Iris pigment epithelial cell (primary cell): ENCODE measurements at places on chromosomes 12 and 14.

GRCh38 chr12:101230547-101230946, 20.5 kb upstream of the SLC5A8 start:
- DNase-seq = peak; percentile 82

- DNase-seq = no peak
Measured at GRCh38 chr12:47361389-47362021, 281.7 kb upstream of the AMIGO2 start.

DNA sequence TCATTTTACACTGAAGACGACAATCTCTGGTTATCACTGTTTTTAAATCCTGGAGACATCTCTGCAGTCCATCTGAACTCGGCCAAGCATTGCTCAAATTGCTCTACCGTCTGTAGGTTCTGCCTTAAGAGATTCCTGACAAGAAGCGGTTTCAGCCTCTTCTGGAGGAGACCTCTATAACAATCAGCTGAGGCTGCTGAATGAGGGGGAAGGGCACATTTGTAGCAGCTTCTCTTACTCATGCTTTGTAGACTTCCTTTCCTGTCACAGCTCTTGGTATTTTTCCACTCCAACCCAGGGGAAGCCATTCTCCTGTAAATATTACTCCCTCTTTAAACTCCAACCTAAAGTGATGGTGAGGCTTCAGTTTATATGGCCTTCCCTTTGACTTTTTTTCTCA, 3.0 kb downstream of the ARG2 start:
- peak; percentile 90 for DNase-seq

DNA sequence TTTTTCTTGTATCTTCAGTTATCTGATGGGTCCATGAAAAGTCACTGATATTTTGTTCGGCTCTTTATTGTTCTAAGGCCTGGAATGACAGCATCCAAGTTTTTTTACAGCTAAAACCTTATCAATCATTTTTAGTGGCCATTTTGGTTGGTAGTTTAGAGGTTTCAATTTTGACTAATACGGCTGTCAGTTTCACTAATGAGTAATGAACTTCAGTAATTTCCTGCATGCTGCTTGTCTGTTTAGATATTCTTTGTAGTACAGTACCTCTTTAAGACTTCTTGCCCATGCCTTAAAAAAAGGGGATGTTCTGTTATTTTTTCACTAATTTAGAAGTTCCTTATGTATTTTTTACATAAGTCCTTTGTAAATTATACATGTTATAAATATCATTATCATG, 176.7 kb downstream of the LRFN5 start:
- no peak for DNase-seq

- DNase-seq = peak; percentile 59
Measured at GRCh38 chr14:77071938-77072388, 26.1 kb upstream of the CIPC start.

DNA sequence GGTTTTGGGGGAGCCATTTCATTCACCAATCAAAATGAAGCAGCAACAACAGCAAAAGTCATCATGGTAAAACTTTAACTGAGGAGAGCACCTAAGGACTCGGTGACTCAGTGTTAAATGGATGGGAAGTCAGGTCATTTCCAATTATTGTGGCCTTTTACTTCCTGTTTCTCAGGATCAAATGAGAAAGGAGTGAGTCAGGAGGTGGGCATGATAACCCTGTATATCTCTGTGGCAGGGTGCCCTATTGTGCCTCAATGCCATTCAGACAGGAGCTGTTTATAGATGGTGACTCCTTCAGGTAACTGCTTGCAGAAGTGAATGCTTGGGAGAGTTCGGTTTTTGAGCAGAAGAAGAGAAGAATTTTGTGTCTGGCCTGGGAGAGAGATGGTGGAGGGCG, 135.5 kb upstream of the CPM start:
- DNase-seq = peak; percentile 28

DNA sequence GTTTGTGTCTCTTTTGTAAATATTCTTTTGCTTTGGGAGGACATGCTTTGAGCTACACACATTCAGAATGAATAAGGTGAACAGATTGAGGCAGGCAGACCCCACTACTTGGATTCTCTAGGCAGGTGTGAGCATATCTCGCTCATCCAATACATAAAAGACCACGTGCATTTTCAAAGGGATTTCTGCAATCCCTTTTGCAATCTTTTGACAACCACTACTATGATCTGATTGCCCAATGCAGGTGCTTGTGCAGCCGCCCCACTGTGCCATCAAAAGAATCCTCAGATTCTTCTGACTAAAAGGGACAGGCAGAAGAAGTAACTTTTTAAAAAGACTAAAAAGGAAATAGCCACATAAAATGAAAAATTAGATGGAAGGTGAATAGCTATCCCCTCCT, 341.4 kb downstream of the BMP4 start:
- no peak for DNase-seq

GRCh38 chr12:132074216-132074615, 69.9 kb downstream of the DDX51 start:
- DNase-seq = no peak

DNA sequence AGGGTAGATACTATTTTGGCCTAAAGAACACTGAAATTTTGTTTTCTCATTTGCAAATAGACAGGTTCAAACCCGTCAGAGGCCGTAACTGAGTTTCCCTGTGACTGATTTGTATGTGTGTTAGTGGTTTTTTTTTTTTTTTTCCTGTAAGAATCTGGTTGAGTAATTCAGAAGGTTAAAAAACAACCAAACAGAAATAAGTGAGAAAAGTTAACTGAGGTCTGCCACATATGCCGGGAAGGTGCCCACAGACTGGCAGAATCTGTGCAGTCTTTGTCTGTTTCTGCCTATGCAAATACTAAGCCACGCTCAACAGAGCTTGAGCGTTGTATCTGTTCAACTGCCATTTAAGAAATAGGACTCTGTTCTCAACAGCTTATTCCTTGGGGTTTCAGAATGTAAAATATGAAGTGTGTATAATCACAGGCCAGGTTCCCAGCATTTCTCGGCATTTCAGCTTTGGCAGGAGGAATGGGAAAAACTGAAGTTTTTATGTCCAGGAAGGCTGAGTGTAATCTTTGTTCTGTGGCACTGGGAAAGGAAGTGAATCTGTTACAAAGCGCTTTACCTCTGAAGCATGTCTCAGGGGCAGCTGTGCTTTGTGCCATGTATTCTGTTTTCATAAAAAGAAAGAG, 181.9 kb downstream of the PRKCH start:
- no peak for DNase-seq

- no peak for DNase-seq
Measured at GRCh38 chr12:21354641-21355040, 18.1 kb upstream of the IAPP start.

GRCh38 chr14:41062826-41063225, 543.9 kb upstream of the LRFN5 start:
- DNase-seq = peak; percentile 2

GRCh38 chr12:76216585-76217472, 131.4 kb downstream of the BBS10 start:
- no peak for DNase-seq

GRCh38 chr14:70415788-70416187, 1.1 kb downstream of the SYNJ2BP start:
- DNase-seq = no peak

DNA sequence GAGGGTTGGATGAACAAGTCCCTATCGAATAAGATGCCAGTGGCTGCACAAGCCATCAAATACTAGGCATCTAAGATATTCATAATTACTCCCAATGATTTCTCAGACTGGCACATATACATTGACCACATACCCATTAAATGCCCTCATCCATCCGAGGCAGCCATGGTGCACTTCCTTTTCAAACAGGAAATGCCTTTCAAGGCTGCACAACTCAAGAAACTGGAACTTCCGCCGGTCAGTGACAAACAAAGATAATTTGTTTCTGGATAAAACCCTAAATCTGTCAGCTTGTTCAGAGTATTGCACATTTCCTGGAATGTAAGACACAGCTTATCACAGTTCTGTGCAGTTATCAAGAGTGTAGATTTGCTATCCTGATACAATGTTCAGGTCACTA, 203.7 kb downstream of the RMST start:
- no peak for DNase-seq

DNA sequence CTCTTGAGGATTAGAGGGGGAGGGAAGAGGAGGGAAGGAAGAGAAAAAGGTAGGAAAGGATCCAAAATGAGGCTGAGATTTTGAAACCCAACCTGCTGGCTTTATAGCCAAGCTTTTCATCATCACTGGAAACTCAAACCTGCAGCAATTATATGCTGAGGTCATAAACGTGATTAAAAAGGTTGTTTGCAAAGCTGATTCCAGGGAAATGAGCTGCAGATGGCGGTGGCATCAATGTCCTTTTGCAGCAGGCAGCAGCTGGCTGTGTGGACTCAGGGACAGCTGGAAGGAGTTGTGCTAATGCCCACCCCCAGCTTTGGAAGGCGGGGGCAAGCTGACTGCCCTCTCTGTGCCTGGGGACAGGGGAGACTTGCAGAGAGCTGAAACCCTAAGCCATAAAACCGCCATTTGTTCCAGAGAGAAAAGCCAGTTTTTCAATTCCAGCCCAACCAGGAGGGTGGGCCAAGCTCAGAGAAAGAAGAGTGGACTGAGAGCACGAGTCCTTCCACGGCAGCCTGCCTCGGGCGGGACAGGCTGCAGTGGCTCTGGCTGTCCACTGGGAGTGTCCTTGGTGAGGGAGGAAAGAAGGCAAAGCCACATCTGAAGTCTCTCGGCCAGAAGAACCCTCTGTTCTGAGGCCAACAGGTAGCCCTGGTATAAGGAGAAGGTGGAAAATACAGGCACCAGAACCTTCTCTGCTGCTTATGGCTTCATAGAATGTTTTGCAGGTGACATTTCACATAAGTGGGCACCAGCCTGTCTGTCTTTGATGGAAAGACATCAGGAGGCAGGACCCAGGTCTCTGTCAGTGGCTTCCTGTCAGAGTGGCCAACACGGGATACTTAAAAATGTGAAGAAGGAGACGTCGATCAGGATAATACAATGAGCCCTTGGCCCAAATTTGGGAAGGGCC, 90.7 kb downstream of the SINHCAF start:
- peak; percentile 51 for DNase-seq

DNA sequence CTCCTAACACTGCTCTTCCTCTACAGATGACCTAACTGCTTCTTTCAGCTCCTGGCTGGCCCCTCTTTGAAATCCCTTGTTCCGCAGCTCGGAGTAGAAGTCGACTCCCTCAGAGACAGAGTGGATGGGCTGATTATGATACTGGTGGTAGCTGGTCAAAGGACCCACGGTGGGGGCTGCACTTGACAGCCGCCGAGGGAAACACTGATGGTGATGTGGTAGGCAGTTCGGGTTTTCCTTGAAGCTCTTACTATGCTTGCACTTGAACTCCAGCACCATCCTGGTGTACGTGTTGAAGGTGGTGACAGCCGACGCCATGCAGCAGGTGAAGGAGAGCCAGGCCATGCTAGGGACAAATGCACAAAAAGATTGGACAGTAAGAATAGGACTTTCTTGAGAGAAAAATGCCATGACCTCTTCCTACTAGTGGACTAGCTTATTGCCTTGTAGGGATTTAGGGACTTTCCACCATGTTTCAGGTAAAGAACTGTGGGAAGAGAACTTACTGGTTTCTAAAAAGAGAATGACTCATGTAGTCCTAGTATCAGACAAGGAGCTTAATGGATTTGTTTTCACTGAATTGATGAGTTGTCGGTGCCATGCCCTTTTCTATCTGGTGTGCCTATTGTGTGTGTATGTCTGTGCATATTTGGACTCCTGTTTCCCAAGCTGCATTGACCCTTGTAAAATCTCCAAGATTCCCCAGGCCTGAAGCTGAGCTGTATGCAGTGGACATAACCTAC, 18.4 kb downstream of the GSG1 start:
- DNase-seq = no peak

DNA sequence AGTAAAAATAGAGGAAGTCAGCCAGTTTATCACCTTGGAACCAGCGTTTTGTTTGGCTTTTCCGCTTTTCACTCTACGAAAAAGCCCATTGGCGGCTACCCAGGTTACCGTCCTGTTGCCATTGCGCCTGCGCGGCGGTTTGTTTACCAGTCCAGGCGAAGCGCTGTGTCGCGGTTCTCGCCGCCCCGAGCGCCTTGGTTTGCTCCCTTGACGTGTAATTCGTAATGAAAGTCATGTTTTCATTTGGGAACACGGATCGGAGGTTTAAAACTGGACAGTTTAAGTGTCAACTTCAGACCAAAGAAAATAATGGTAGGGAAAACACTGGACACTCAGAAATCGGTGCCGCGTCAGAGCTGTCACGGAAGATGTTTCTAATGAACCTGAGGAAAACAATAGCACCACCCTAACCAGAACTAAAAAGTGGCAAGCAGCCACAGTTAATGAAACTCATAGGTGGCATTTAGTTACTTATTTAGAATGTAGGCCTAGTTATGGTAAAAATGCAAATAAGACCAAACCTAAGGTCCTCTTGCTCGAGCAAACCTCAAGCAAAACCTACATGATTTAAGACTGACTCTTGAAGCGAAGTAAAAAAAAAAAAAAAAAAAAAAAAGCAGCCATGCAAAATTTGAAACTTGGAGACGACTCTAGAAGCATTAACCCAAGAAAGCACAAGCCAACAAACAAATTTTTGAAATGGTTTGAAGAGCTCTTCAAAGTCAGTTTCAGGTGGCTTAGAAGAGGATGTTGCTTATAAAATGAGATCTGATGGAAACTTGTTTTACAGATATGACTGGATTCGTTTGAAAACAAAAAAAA, 790 bp upstream of the GPR19 start:
- DNase-seq = peak; percentile 83

DNA sequence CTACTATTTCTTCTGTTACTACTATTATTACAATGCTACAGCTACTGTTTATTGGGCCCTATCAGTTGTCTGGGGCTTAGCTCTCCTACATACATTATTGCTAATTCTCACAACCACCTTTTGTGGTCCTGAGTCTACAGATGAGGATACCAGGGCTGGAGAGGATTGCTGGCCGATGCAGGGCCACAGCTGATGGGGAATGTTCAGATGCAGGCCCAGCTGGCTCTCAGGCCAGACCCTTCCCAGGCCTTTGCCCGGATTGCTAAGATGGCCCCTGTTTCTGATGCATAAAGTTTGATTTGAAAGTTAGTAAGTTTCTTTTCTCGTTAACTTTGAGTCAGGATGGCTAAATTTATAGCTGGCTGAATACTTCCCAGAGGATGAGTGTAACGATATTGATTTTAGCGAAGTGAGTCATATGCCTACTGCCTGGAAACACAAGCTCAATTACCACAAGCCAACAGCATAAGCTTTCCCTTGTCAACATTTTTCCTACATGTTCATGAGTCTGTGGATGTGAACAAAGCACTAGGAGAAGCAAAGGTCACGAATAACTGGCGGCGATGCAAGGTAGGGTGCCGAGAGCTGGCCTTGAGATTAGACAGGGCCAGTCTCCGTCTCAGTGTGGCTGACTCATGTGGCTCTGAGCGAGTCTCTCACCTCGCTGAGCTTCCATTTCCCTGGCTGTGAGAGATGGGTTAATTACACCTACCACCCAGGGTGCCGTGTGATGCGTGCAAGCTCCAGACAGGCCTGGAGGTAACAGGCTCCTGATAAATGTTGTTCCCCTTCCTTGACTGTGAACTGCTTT, 111.0 kb downstream of the BEGAIN start:
- DNase-seq = peak; percentile 79

DNA sequence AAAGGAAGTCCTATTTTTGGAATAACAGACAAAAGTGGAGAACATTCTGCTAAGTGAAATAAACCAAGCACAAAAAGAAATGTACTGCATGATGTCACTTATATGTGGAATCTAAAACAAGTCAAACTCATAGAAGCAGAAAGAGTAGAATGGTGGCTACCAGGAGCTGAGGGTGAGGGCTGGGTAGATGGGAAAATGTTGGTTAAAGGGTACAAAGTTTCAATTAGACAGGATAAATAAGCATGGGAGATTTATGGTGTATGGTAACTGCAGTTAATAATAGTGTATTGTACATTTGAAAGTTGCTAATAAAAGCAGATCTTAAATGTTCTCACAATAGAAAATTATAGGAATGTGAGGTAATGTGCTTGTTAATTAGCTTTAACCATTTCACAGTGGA, 12.8 kb downstream of the LUM start:
- DNase-seq = no peak
